ENCODE measurements at places on chromosomes 6 and 20.

- DNase-seq = no peak
Measured at GRCh38 chr6:136503303-136504029, 46.8 kb downstream of the MAP7 start.

DNA sequence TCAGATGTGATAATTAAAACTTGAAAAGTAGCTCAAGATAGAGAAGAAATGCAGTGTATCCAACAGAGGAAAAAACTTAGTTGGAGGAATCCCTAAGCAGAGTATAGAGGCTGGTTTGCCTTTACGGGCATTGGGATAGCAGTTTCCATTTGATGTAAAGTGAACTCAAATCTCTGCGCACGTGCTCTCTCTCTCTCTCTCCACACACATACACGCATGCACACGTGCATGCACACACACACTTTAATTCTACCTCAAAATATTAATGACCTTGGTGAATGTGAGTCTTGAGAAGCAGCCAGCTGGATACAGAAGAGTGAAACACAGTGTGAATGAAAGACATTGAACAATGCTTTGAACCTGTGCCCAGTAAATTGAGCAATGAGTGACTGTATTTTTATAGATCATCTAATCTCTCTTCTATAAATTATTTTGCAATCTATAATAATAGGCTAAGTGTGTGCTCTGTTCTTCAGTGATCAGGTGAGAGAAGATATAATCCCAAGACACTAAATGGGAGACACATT is 247.7 kb upstream of the FAM83B start:
- no peak for DNase-seq

- no peak for DNase-seq
Measured at GRCh38 chr6:168133687-168134559, 54.9 kb upstream of the FRMD1 start.

GRCh38 chr6:125486881-125487280 is 185.1 kb upstream of the HDDC2 start:
- DNase-seq = no peak

DNA sequence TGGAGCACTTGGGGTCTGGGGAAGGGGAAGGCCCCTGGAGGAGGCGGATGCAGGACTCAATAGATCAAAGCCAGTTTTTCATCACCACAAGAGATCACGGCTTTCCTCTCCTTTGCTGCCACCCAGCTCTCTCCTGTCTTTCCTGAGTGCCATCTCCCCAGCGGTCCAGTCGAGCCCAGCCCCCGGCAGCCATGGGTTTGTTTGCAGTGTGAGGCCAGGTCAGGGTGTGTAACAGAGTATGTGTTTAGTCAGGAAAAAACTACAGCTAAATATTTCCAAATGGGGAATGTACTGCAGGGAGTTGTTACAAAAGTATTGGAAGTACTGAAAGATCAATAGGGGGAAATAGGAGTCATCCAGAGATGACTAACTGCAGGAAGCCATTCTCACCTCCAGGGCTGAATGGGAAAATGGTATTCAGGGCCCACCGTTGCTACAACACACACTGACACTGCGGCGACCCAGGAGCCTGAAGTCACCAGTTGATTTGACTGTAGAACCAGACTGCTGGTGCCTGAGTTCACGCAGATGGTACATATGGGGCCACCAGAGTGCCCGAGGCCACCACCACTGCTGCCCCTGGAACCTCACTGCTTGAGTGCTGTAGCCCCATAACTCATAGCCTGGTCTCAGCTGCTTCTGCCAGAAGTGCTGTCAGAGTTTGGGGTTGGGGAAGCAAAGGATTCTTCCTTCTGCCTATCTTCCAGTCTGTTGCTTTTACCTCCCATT is 23.6 kb upstream of the FANCE start:
- no peak for DNase-seq

GRCh38 chr6:18261877-18262276 is 2.5 kb downstream of the DEK start:
- DNase-seq = no peak

DNA sequence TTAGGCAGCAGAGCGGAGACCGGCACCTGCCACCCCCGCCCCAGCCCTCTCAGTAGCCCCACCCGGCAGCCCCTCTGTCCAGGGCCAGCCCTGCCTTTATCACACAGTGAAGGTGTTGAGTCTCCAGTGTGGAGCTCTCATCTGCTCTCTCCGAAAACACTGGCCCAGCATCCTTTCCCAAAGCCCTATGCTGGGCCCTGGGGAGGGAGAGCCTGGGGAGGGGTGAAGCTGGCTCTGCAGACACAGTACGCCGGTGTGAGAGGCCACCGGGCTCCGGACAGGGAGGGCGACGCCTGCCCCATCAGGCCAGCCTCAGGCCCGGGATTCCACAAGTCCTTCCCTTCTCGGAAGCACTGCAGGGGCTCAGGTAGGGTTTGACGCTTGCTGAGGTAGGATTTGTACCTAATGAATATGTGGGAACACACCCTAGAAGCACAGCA is 186.9 kb downstream of the ERMARD start:
- DNase-seq = no peak

GRCh38 chr6:143205991-143206390 is 145.3 kb downstream of the AIG1 start:
- no peak for DNase-seq

GRCh38 chr6:27241443-27241842 is 6.1 kb upstream of the PRSS16 start:
- no peak for DNase-seq

DNA sequence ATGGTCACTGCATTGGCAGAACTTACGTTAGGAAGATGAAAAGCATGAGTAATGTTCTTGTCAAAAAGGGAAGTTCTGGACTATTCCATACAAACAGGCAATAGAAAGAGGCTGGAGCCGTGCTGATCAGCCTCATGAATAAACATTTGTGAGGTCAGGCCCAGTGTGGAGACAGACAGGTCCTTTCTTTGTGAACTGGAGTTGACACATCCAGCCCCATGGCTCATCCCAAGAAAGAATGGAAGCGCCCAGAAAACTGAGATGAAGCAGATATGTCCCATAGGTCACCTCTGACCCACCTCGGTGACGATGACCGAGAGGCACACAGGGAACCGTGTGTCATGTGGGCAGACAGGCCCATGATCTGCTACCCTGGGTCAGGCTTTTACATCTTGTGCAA is 276.0 kb upstream of the SGK1 start:
- no peak for DNase-seq

DNA sequence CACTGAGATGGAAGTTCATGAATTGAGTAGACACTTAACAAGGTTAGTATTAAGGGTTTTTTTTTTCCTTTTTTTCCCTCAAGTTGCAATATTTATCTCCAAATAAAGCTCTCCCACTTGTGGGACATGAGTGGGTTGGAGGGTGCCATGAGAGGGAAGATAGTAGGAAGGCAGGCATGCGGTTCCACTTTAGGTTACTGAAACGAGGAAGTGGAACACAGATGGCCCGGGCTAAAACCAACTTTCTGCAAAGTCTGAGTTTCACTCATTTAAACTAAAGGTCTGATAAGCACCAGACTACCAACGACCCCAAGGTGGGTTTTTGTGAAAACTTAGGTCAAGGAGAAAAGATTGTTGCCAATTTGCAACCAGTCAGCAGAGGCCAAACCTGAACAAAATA is 42.2 kb downstream of the TBC1D7 start:
- DNase-seq = no peak

GRCh38 chr20:6121504-6121903 is 1.3 kb downstream of the FERMT1 start:
- DNase-seq = no peak

DNA sequence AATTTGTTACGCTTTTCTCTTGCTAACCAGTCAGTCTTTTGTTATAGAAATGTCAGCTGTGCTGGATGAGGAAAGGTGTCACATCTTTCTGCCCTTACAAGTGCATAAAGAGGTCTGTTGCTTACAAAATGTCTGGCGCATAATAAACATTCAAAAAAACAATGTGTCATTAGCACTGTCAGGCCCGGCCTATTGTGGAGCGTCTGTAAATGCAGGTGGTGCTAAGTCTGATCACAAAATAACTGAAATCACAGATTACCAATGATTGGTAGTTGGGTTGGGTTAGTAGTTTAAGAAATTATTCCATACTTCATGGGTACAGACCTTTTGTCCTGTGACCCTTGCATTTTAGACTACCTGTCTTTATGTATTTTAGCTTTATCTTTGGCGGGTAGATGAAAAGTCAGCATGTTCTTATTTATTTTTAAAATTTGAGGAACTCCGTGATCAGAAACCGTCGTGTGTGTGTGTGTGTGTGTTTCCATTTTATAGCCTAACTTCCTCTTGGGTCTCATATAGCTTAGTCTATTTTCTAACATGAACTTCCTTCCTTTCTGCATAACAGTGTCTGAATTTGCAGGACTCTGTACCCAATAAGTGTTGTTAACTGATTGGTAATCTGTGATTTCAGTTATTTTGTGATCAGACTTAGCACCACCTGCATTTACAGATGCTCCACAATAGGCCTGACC is 88.1 kb upstream of the IFNGR1 start:
- DNase-seq = no peak

DNA sequence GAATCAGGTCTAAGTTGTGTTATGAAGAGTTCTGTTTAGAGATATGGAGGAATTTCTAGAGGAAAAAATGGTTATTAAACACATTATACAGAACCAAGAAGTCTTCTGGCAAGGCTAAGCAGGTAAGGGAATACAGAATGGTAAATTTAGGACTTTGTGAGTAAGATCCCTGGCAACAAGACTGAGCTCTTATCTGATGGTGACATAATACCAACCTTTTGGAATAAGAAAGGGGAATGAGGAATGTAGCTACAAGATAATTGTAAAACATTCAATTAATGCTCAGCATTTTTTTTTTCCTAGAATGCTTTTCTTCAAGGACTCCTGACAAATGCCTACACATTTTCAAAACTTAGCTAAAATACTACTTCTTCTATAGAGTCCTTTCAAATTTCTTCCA is 51.8 kb downstream of the CYB5R4 start:
- no peak for DNase-seq

DNA sequence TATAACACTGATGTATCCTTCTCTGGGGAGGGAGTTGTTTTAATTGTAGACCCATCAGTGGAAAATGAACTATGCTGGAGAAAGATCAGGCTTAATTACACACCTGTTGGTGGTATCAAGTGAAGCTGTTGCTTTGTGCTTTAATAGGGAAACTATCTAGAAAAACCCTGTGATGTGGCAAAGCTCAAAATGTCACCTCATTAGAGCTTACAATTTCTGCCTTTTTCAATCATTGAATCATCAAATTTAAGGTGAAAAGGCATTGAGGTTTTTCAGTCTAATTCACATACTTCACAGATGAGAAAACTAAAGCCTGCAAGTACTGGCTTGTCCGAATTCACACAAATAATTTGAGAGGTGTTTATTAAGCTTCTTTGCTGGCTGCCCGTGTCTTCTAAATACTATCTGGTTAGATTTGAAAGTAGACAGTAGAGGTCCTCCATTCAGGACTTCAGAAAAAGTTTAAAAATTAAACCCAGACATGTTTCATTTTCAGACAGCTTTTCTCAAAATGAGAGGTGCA is 143.3 kb upstream of the MAP3K7 start:
- DNase-seq = no peak

DNA sequence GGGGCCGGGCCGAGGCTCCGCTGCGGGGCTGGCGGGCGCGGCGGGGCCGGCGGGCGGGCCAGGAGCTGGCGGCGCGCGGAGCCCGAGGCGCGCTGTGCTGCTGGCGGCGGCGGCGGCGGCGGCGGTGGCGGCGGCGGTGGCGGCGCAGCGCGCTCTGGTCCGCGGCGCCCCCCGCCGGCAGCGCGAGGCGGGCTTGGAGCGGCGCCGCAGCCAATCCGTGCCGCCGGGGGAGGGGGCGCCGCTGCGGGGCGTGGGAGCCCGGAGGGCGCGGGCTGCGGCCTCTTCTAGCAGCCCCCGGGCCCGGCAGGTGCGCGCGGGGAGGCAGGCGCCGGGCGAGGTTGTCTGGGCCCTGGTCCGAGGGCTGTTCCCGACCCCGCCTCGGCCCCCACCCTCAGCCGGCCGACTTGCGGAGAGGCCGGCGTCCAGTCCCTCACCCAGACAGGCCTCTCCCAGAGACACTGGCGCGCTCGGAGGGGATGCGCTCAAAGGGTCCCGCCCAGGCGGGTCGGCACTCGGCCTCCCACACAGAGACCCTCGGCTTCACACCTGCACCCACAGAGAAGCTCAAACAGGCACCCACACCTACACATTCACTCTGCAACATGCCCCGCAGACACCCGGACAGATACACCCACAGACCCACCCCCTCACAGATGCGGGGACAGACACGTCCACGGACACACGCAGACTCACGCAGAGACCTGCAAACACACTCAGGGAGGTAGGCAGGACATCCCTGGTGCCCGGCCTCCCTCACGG is at the start of gene RIMS4:
Gene RIMS4, minus strand, starts transcription at position 156 of the 759 bp plus-strand sequence. CDS start 275 bp downstream, outside the sequence.
- DNase-seq = no peak

GRCh38 chr6:48957781-48958180 is 505.3 kb downstream of the MMUT start:
- no peak for DNase-seq

- DNase-seq = no peak
Measured at GRCh38 chr6:139115989-139116758, 18.7 kb upstream of the HECA start.

DNA sequence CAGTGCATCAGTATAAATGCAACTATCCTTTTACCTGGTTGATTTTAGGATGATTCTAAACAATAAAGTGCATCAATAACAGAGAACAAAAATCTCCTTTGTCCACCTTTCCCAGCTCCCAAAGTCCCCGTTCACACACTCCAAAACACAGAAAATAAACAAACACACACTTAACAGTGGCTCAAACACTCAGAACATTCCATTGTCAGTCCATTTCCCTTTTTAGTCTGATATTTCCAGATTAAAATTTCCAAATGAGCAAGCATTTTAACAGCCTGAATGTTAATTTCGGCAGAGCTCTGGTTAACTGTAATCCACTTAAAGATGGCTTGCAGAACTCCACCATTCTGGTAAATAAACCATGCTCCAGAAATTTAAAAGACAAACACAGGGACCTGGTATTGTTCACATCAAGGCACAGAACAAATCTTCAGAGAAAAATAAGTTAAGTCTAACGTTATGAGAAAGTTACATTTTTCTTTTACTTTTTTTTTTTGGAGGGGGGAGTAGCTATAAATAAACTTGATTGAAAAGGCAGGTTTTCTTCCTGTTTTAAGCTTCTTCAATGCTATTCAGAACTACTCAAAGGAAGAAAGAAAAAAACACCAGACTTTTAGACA is 100.8 kb downstream of the DST start:
- DNase-seq = no peak

DNA sequence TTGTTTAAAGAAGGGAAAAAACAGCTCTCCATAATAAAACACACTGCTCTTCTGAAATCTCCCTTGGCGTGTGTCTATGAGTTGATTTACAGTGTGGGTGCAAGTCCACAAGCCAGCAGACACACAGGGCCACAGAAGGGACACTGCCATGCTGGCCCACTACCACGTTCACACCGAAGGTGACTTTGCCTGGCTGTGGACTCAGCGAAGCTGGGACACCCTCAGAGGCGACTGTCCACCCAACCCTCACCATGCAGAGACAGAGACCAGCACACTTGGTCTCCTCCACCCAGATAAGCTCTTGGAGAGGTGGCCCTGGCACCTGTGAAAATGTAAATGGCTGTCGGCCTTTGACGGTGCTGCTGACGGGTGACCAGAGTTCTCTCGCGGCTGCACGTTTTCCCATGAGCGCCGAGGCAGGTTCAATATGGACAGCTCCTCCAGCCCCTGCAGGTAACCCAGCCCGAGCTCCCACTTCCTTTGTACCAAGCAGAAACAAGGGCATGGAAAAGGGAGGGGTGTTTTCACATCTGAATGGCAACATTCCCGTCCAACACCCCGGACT is 78.0 kb downstream of the YTHDF1 start:
- DNase-seq = no peak

GRCh38 chr6:45479834-45480751 is 102.4 kb upstream of the SUPT3H start:
- no peak for DNase-seq

GRCh38 chr6:101434601-101435000 is 41.1 kb downstream of the GRIK2 start:
- DNase-seq = no peak
